ENCODE measurements at places on chromosomes 3 and 15.

DNA sequence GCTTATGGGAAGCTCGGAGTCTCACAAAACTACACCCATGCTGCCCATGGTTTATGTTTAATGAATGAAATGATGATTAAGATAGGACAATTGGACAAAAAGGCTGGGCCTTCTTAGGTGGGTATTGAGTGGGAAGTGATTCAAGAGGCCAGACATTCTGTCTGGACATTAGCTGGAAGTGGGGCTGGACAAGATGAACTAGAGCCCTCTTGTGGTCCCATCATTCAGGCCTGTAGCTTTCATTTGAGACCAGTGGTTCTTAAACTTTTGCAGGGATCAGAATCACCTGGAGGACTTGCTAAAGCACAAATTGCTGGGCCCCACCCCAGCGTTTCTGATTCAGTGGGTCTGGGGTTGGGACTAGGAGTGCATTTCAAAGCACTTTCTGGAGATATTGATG lies 290.4 kb upstream of the CTDSPL start:
- DNase-seq: no peak

DNA sequence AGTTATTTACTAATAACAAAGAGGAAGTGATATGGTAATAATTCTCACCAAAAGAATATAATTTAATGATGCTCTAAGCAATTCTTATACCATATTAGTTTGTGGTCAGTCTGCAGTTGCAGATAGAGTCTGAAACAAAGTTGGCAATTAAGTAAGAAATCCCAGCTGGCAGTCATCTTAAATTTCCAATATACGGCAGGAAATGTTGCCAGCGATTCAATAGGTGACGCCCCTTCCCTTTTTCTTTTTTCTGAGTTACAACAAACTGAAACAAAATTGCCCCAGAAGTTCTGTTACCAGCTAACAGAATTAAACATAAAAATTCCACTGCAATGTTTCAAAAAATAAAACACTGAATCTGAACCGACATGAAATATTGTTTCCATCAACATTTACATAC lies 26.7 kb downstream of the LRRFIP2 start:
- DNase-seq: no peak

- peak; percentile 16 for DNase-seq
These were observed 22.6 kb upstream of the CACNA2D2 start for GRCh38 chr3:50525987-50526386.

DNA sequence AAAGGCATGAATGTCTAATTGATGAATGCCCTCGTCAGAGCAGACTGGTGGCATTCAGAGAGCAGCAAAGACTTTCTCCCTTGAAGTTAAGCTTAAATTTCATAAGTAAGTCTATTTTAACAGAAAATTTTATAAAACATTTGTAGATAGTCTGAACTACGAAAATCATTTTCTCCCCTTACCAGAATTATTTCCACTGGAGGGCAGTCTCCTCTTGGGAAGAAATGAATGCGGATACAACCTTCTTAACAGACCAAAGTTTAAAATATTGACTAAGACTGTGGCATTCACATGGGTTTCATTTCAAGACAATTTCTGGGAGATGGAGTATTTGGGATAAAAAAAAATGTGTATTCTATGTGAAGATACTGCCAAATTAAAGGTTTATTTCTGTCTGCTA lies 669.0 kb downstream of the FHIT start:
- no peak for DNase-seq

DNA sequence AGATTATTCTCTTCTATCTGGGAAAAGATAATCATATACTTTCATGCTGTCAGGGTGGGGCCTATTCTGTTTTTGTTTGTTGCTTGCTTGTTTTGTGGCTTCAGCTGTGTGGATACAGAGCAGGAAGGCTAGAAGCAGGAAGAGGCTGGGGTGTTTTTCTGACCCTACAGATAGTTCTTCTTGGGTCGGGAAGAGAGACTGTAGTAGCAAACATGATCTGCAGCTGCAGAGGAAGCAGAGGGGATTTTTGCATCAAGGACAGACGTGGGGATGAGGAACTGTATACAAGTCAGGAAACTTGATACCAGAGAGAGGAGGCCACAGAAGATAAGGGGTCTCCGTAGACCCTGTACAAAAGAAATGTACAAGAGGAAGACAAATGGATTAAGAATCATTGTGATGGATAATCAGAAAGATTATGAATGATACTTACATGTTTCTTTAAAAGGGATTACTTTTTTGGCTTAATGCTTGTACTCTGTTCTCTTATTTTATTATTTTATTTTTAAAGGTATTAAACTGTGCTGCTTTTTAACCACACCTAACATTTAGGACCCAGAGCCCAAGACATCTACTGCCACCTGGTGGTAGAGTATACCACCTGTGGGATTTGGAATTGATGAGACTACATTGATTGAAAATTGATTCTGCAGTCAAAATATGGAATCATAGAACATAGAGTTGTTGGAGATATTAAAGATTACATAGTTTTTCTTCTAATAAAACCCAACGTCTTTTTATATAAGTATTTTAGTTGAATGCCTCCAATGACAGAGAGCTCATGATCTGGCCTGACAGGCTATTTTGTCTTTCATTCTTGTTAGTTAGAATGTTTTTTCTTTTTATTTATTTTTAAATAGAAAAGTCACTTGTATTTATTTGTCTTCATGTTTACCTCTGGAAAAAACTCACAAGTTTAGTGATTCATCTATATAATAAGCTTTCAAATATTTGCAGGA lies 87.3 kb upstream of the ROPN1 start:
- DNase-seq: no peak

- DNase-seq: no peak
These were observed 1.3 kb downstream of the GMPS start for GRCh38 chr3:155871746-155872158.

GRCh38 chr15:69723404-69724096 lies 270.9 kb downstream of the RPLP1 start:
- no peak for DNase-seq

- DNase-seq: no peak
These were observed 12.2 kb upstream of the UPK1B start for GRCh38 chr3:119161240-119161639.

DNA sequence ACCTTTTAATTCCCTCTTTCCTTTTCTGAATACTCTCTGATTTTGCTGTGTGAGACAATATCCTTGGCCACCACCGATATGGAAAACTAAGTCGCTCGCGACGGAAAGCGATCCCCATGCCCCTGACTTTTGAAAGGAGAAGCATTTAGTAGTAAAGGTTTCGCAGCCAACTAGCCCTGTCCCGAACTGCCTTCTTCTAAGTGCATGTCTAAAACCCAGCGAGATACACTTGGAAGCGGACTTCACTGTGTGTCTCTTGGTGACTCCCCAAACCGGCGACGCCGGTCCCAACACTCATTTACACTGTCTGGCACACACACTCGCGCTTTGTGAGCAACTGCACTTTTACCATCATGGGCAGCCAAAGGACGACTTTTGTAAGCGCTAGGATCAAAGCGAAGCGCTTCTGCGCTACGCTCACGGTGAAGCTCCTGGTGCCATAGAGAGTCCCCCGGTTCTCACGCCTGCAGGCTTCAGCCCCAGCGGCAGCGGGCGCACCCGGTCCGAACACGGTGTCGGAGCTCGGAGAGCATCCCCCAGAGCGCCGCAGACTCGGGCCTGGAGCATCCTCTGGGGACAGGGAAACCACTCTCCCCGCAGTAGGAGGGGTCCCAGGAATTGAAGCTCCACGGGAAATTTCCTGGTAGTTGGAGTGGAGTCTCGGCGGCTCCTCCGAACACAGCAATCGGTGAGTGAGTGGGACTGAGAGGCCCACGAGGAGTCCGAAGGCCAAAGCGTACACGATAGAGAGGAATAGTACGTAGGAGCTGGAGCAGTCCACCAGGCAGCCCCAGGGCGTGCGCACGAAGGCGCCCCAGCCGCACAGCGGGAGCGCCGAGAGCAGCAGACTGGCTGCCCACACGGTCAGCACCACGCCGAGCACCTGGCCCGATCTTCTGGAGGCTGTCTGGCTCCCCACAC lies 1.4 kb downstream of the GPR149 start:
- DNase-seq: no peak

DNA sequence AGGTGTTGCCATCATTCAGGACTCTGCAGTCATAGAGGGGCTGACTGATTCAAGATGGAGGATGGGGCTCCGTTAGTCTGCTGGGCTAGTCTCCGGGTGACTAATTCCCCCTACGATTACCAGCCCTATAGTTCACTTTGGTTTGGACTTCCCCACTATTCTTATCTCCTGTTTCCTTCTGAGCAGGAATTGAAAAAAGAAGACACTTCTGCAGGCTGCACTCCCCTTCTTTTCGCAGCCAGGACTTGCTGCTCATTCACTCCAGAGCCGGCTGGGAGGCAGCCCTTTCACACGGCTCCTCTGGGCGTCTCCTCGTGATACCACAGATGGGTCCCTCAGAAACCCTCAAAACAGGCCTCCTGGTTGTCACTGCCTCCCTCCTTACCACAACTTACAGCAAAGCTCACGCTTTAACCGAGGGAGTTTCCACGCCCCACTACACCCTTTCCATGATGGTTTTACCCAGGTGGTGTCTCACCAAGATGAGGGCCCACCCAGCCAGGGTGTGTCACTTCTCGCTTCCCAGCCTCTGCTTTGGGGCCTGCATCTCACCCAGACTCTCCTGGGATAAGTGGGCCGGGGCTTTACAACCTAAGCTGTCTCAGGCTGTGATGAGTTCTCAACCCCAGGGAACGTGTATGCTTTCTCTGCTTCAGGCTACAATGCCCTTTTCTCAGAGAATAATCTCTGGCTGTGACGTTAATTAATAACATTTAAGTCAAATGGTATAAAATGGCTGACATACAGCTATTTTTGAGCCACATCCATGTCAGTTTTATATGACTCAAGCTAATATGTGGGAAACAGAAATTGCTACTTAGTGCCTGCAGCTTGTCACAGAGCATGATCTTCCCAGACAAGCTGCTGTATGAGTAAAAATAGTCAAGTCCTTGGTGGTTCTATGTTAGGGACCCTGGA lies 11.9 kb downstream of the CX3CR1 start:
- DNase-seq: peak; percentile 53

DNA sequence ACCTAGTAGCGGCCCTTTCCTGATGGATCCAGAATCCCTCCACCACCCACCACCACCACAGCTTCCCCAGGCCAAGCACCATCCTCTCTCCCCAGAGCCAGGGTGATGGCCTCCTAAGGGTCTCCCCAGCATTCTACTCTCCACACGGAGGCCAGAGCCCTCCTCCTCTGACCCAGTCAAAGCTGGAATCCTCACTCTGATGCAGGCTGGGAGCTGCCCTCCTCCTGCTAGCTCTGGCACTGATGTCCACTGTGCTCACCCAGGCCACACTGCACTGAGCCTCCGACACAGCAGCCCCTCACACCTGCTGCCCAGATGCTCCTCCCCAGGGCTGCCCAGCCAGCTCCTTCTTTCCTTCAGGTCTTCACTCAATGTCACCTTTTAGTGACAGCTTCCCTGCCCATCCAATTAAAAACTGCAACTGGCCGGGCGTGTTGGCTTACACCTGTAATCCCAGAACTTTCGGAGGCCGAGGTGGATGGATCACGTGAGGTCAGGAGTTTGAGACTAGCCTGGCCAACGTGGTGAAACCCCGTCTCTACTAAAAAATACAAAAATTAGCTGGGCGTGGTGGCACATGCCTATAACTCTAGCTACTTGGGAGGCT lies 21.0 kb downstream of the XXYLT1 start:
- no peak for DNase-seq

DNA sequence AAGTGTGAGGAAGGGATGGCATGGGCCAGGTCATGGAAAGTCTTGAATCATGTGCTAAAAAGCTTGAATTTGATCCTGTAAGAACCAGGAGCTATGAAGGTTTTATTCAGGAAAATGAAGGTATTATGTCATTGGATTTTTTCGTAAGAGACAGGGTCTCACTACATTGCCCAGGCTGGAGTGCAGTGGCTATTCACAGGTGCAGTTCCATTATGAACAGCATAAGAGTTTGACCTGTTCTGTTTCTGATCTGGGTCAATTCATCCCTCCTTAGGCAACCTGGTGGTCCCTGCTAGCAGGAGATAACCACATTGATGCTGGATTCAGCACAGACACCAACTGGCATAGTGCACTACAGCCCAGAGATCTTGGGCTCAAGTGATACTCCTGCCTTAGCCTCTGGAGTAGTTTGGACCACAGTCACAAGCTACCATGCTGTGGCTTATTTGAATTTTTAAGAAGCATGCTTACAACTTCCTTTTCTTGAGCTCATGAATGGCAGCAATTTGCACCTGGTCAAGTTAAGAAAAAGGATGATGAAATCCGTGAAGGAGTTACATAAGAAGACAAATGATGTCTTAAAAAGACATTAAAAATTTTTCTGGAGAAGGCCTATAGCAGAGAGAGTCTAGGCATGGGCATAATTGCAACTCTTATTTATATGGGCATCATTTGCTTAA lies 79.1 kb downstream of the CADPS start:
- no peak for DNase-seq

GRCh38 chr3:174215456-174215855 lies 643.7 kb upstream of the NAALADL2 start:
- no peak for DNase-seq
